ENCODE measurements at places on chromosomes 16 and 17.

DNA sequence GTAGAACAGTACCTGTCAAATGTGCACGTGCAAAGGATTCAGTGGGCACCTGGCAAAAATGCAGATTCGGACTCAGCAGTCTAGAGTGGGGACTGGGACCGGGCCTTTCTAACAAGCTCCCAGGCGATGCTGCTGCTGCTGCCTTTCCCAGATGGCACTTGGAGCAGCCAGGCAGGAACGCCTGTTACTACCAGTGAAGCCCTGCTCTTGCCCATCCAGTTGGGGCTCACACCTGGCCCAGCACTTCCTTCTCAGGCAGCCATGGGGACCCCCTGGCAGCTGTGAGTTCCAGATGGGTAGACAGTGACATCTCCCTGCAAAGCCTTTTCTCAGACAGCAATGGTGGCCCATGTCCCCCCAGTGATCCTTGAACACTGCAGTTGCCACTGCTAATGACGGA is 30.4 kb downstream of the KDM8 start:
- DNase-seq = no peak

- DNase-seq = no peak
Observed at GRCh38 chr16:1156055-1156982, 3.4 kb downstream of the CACNA1H start.

DNA sequence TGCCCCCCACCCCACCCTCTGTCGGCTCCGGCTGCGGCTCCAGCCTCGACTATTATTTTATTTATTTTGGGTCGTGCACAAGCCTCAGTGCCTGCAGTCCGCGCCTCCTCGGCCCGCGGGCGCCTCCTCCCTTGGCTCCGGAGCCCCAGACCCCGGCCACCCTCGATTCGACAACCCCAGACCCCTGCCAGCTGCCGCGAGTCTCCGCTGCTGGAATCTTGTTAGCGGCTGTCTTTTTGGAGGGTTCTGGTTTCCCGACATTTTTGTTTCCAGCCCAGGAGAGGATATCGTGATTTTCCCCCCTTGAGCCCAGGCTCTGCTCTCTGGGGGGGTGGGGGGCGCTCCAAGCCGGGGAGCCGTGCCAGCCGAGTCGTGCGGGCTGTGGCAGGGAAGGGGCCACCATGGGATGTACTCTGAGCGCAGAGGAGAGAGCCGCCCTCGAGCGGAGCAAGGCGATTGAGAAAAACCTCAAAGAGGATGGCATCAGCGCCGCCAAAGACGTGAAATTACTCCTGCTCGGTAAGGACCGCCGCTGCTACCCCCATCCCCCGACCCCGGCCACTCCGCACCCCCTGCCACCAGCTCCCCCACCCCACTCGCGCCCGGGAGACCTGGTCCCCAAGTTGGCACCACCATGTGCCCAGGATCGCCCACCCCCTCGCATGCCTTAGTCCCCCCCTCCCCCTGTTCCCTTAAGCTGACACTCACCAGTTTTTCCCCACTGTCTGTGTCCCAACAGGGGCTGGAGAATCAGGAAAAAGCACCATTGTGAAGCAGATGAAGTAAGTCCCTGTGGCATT is 746 bp downstream of the GNAO1 start:
- peak; percentile 74 for DNase-seq

DNA sequence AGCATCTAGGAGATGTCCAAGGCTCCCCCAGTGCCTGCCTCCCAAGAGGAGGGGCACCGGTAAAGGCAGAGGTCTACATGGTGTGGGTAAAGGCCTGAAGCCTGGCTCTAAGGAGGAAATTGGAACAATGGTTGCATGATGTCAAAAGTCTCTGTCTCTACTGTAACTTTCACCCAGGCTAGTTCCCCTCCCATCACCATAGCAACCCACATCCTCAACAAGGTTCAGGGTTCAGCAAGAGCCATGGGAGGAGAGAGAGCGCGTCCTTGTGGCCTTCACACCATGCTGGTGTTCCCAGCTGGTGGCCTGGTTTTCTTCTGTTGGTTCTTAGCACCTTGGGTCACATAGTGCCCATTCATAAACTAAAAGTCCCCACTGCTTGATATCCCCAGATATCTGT is 196.7 kb upstream of the CDH5 start:
- DNase-seq = no peak

GRCh38 chr17:47981462-47981861 is 10.5 kb downstream of the CDK5RAP3 start:
- no peak for DNase-seq

- no peak for DNase-seq
Observed at GRCh38 chr16:49440156-49441065, 66.8 kb downstream of the C16orf78 start.

- no peak for DNase-seq
Observed at GRCh38 chr17:55757659-55758058, 6.8 kb downstream of the PCTP start.

DNA sequence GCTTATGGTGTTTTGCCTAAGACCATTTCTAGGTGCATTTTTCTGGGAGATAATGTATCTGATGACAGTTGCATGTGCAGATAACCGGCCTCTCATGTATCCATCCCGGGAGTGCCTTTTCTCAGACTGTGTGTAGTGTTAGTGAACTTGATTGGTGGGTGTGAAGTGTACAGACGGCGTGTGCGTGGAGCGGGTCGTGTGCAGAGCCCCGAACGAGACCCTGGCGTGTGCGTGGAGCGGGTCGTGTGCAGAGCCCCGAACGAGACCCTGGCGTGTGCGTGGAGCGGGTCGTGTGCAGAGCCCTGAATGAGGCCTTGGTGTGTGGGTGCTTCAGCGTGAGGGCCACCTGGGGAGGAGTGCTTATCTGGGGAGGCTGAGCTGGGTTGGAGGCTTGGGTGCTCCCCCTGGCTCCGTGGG is 28.9 kb upstream of the ZNF750 start:
- no peak for DNase-seq

DNA sequence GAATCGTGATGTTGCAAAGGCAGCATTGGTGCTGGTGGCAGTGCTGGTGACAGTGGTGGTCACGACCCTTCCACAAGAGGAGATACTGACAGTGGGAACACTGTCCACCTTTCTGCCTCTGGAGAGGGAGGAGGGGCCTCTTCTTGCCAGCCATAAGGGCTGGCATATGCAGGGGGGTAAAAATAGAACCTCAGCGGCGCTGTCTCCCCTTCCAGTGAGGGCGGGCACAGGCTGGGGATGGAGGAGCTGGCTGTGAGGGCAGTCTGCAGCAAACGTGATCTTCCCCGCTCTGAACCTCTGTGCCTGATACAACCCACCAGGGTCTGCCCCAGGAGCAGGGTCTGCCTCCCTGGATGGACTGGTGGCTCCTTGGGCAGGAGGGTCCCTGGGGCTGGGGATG is 3.4 kb downstream of the RAP1GAP2 start:
- no peak for DNase-seq

- no peak for DNase-seq
Observed at GRCh38 chr16:31250782-31251384, 8.9 kb upstream of the ITGAM start.

GRCh38 chr17:77753691-77754245 is 204.7 kb upstream of the TNRC6C start:
- no peak for DNase-seq

DNA sequence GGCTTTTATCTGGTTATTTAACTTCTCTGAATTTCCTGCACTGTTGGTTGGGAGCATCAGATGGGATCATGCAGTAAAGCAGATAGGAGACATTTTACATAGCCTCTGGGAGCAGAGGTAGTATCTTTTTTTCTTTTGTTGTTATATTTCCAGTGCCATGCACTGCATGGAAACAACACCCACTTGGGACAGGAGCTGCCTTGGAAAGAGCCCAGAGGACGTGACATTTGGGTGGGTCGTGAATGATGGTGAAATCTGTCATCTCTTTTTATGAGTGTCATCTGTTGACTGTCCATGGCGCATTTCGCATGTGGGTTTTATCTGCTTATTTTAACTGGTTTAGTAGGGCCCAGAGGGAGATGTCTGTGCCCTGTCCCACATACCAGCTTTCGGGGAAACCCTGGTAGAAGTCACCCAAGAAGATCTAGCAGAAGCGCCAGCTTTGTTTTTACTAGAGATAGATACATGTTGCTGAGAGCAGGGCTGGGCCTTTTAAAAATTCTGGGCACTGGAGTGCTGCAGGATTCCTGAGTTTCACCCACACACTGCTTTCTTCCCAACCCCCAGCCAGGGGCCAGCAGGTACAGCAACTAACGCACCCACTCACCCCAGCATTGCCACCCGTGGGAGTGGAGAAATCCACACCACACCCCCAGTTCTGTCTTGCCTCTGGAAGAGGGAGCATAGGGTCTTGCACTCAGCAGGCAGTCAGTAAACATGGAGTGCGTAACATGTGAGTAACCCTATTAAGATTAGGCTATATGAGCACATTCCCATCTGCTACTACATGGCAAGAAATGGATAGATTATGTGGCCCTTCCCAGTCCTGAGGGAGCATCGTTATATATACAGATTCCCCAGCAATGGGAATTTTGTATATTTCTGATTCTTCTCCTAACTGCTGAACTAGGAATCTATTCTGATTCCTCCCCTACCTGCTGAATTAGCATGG is 8.4 kb upstream of the TERF2 start:
- DNase-seq = no peak

GRCh38 chr16:678858-679813 is 1.1 kb upstream of the STUB1 start:
- DNase-seq = peak; percentile 40

GRCh38 chr16:19239511-19240155 is 45.9 kb upstream of the CLEC19A start:
- DNase-seq = no peak

DNA sequence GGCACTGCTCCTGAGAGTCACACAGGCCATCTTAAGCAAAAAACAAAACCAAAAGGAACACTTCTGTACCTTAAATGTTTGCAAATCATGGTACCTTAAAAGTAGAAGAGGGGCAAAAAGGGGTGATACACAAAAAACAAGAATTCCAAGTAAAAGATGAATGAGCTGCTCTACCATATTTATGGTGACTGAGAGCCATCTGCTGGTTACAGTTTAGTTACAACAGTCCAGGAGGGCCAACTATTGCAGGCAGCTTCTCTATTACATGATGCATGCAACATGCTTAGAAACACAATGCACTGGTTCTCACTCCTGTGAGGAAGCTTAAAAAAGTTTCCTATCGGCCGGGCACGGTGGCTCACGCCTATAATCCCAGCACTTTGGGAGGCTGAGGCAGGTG is 53.5 kb downstream of the STX8 start:
- DNase-seq = peak; percentile 94

GRCh38 chr17:65556014-65556909 is 5.2 kb downstream of the AXIN2 start:
- no peak for DNase-seq

DNA sequence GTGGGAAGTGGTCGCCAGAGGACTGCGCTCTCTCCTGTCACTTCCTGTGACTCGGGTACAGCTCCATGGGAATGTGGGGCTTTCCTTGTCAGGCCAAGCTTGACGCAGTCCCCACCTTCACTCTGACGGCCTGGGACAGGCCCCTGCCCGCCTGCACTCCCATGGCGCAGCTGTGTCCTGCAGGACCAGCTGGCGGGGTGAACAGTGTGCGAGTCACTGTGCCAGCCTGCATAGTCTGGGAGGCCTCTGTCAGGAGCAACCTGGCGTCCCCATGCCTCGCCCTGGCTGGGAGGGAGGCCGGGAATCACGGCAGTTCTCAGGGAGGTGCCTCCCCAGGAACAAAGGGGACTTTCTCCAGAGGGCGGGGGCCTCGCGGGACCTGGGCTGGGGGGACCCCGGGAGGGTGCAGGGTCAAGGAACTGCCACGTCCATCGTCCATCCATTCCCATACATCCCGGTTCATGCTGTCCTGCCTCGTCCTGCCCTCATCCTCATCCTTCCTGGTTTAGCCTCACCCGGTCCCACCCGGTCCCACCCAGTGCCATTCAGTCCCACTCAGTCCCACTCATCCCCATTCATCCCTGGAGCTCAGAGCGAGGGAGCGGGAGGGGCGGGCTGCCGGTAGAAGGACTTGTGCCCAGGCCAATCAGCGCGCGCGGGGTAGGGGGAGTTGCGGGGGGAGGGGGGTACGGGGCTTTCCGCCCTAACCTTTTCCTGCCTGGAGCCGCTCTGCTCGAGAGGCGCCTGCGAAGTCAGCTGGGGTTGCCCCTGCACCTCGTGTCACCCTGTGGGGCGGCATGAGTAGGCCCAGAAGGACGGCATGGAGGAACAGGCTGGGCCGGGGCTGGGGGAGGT is 13.4 kb downstream of the FLYWCH1 start:
- DNase-seq = peak; percentile 57

GRCh38 chr17:61335845-61336655 is 63.6 kb upstream of the TBX2 start:
- peak; percentile 52 for DNase-seq

DNA sequence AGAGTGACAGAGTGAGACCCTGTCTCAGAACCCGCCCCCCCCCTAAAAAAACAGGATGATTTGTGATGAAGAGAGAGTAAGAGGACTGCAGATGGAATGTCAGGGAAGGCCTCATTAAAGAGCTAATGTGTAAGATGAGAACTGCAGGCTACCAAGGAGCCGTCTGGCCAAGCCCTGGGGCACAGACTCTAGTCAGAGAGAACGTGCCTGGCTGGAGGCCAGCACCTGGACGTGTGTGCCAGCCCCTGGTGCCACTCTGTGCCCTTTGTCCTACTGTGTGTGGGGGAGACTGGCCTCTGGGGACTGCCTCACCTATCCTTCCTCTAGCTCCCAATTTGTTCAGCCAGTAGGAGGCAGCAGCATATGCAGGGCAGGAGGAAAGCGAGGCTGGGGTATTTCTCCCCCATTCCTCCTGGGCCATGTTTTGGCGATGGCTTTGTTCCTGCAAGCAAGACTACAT is 37.1 kb downstream of the KNOP1 start:
- DNase-seq = no peak
